ENCODE measurements at places on chromosomes 13 and 19.

DNA sequence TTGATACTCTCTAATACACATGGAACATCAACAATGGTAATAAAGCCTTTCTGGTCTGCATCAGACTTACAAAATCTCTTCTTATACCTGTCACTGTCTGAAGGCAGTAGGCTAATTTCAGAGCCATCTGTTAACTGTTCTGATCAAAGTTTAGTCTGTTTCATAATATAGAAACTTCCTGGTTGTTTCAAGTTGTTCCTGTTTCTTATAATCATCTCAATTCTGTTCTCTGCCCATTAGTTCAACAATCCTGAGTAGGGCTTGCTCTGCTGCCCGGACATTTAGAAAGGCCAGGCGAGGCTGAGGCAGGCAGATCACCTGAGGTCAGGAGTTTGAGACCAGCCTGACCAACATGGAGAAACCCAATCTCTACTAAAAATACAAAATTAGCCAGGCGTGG is 5.4 kb upstream of the ZSCAN5A start:
- DNase-seq: no peak

GRCh38 chr13:113402471-113403254 is 38.7 kb upstream of the GRTP1 start:
- DNase-seq: no peak

GRCh38 chr19:18832306-18833140 is 764 bp downstream of the UPF1 start:
- DNase-seq: peak; percentile 25

DNA sequence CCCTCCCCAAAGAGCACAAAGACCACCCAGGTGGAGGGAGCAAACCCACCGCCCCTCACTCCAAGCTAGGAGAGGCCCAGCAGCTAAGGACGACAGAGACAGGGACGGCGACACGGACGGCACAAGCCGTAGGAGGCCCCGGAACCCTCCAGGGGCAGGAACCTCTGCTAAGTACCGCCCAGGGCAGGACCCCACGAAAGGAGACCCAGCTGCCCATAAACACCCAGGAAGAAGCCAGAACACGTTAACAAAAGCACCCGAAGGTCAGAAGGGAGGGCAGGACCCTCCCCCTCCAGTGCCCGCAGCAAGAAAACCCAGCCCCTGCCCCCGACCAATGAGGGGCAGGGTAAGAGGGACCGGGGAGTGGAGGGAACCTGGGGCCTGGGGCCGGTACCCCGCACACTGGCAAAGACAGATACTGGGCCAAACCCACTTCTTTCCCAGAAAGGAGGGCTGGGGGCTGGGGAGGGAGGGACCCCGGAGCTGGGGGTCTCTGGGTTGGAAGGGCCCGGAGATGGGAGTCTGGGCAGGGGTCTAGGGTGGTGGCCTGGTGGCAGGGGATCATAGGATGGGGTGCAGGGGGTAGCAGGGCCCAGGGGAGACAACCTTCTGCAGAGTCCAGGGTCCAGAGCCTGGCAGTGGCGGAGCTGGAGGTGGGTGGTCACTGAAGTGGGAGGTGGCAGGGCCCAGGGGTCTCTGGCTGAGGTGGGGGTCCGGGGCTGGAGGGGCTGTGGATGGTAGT is 2.4 kb downstream of the BTBD2 start:
- no peak for DNase-seq

DNA sequence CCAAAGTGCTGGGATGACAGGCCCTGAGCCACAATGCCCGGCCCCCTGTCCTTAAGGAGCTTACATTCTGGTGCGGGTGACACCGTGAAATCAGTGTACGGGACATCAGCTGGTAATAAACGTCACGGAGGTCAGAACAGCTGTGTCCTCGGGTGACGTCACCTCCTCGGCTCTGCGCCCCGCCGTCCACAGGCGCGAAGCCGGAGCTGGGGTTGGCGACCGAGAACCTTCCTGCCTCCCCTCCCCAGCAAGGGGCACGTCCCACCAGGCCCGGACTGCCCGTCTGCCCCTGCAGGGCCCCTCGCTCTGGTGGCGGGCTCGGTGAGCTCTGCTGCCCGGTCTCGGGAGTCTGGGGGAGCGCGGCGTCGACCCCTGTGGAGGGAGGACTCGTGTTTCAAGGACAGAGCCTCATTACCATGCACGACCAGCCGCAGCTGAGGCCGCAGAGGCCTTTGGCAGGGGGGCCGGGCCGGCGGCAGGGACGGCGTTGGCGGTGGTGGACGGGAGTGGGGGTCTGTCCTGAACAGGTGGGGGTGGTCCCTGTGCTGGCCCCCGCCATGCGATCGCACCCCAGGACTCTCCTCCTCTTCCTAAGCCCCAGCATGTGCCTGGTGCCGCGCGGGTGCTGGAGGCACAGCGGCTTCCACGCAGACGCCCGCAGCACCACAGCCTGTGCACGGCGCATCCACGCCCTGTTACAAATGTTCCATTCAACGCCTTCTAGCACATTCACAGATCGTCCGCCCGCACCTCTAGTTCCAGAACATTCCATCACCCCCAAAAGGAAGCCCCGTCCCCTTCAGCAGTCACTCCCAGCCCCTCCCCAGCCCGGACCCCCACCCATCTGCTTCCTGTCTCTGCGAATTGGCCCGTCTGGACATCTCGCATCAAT is 5.4 kb downstream of the LINGO3 start:
- DNase-seq: peak; percentile 16

GRCh38 chr13:46178143-46178542 is 3.8 kb downstream of the LCP1 start:
- peak; percentile 36 for DNase-seq

GRCh38 chr13:45872566-45872965 is 21.0 kb upstream of the SIAH3 start:
- DNase-seq: no peak

GRCh38 chr19:2150794-2151338 is 500 bp downstream of the AP3D1 start:
- DNase-seq: peak; percentile 6

DNA sequence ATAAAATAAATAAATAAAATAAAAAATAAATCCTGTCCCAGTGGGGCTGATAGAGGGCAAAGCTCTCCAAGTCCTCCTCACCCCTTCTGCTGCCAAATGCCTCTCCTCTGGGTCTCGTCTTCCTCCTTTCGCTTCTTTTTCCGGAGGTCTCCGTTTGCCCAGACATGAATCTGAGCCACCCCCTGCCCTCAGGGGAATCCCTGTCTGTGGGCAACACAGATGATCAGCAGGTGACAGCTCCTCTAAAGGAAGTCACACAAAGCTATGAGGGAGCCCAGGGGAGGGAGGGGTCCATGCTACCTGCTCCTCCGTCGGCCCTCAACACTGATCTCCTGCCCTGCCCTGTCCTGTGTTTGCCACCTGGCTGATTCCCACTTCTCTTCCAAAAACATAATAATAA is 479 bp downstream of the TMEM150B start:
- no peak for DNase-seq

- DNase-seq: no peak
These were observed 17.3 kb downstream of the PRKCSH start for GRCh38 chr19:11452620-11453310.

GRCh38 chr13:113938246-113938645 is 35.6 kb downstream of the C13orf46 start:
- no peak for DNase-seq

DNA sequence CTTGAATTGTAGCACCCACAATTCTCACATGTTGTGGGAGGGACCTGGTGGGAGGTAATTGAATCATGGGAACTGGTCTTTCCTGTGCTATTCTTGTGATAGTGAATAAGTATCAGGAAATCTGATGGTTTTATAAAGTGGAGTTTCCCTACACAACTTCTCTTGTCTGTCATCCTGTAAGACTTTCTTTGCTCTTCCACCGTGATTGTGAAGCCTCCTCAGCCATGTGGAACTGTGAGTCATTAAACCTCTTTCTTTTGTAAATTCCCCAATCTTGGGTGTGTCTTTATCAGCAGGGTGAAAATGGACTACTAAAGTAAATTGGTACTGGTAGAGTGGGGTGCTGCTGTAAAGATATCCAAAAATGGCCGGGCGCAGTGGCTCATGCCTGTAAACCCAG is 215.6 kb downstream of the LIG4 start:
- DNase-seq: no peak

DNA sequence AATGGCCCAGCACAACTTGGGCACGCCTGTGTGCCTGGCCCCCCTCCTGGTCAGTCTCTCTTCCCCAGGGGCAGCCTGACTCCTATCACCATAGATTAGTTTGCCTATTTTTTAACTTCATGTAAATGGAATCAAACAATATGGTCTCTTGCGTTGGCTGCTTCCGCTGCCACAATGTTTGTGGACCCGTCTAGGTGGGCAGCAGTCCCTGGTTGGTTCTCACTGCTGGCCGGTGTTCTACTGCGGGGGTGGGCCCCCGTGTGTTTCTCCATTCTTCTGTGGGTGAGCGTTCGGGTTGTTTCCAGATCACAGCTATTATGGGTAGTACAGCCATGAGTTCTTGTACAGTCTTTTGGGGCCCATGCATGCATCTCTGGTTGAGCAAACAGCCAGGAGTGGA is 47.3 kb downstream of the CEBPG start:
- no peak for DNase-seq

- no peak for DNase-seq
These were observed 148.9 kb downstream of the DCT start for GRCh38 chr13:94330552-94331071.

GRCh38 chr19:5891938-5892771 is 11.4 kb downstream of the NDUFA11 start:
- peak; percentile 33 for DNase-seq

- peak; percentile 11 for DNase-seq
These were observed 192.6 kb downstream of the MAB21L1 start for GRCh38 chr13:35283856-35284255.

DNA sequence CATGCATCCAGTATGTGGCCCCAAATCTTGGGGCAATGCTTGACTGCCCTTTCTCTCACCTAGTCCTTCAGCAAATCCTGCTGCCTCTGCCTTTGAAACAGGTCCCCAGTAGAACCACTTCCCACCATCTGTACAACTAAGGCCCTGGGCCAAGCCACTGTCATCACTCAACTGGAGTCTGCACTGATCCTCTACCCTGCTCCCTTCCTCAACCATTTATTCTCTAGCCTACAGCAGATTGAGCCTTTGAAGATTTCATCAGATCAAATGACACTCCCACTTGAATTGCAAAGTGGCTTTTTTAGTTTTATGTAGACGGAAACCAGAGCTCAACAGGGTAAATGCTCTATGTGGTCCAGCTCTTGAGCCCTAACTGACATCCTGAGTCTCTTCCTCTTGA is 43.5 kb downstream of the ATP8A2 start:
- no peak for DNase-seq

DNA sequence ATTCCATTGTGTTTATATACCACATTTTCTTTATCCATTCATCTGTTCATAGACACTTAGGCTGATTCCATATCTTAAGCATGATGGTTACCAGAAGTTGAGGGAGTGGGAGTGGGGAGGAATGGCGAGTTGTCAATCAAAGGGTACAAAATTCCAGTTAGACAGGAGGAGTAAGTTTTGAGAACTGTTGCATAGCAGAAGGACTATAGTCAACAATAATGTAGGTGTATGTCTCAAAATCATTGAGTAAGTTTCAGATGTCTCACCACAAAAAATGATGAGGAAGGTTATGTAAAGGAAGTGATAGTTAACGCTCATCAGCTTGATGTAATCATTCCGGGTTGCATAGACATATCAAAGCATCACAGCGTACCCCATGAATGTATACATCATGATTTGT is 4.6 kb upstream of the UBL3 start:
- no peak for DNase-seq

DNA sequence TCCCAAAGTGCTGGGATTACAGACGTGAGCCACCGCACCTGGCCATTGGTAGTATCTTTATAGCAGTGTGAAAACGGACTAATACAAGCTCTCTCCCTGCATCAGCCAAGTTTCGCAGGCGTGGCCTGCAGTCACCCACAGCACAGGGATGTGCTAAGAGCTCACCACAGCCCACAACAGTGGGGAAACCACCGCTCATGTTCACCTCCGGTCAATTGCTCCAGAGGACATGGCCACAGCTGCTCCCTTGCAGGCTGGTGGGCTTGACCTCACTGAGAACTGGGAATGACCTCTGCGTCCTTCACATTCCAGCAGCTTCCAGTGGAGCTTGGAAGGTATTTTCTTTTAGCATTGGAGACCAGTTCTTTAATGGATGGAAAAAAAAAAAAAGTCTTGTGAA is 156.4 kb downstream of the KCTD15 start:
- no peak for DNase-seq

DNA sequence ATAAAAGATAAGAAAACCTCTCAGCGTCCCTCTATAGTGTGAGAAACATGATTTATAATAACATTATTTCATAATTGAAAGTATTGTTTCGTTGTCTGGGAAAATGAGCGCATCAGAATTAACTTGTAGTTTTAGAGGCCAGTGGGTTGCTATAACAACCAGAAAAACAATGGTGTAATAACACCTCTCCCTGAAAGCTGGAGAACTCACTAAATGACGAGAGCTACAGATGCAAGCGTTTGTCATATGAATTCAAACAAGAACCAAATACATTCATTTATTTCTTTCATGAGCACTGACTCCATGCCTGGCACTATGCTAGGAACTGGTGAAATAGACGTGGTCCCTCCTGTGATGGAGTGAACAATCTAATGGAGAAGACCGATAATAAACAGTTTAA is 16.3 kb downstream of the KBTBD7 start:
- peak; percentile 48 for DNase-seq

- peak; percentile 62 for DNase-seq
These were observed 12.4 kb downstream of the CHAF1A start for GRCh38 chr19:4414800-4415321.

GRCh38 chr13:33639626-33640080 is 178.3 kb upstream of the RFC3 start:
- DNase-seq: no peak

- no peak for DNase-seq
These were observed 5.1 kb upstream of the FCER2 start for GRCh38 chr19:7706955-7707456.

- peak; percentile 4 for DNase-seq
These were observed 512 bp downstream of the MED4 start for GRCh38 chr13:48094404-48094780.

- peak; percentile 80 for DNase-seq
These were observed 60.1 kb downstream of the DCT start for GRCh38 chr13:94419304-94419924.

DNA sequence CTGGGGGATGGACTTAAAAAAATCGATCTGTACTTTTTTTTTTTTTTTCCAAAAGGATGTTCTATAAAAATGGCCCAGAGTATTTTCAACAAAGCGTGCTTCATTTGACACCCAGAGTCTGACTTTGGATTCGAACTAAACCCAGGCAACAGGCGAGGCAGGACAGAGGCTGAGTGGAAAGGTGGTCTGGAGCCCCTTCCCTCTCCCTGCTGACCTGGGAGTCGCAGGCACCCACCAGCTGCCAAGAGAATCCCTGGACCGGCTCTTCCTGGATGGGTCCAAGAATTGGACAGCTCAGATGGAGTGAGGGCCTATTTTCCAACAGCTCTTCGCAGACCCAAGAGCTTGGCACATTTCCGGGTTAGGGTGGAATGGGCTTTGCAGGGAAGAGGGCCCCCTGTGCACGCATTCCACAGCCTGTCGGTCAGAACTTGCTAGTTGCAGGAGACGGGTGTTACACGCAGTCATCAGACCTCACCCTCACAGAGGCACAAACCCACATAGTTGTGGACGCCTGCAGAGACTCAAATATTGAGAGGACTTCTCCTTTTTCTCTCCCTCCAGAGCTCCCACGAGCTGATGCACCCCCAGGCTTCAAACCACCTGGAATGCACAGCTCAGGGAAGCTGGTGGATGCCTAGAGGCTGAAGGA is 15.2 kb downstream of the KCTD15 start:
- DNase-seq: peak; percentile 82
